ENCODE measurements at places on chromosomes 6 and 20. TPM values are rescaled to one million over a fixed set of nuclear protein-coding genes. Genes with fewer than 3 reads are reported as not detected.

Gene TTK
- 0.32 TPM for total RNA-seq

GRCh38 chr20:53939572-53940359 lies 130.6 kb downstream of the BCAS1 start:
- DNase-seq = peak; percentile 81

Gene B4GALT5
- total RNA-seq = 38.6 TPM

- DNase-seq = peak; percentile 74
Measured at GRCh38 chr6:129130959-129131681, 248.2 kb downstream of the LAMA2 start.

GRCh38 chr6:146814148-146814750 lies 215.5 kb downstream of the ADGB start:
- no peak for DNase-seq

- no peak for DNase-seq
Measured at GRCh38 chr6:1667012-1667804, 57.5 kb downstream of the FOXC1 start.

Gene NR2E1
- total RNA-seq = not detected
